ENCODE measurements at places on chromosomes 16 and 17. TPM values are rescaled to one million over a fixed set of nuclear protein-coding genes. Genes with fewer than 3 reads are reported as not detected.

GRCh38 chr16:64791756-64792155 is 330.1 kb downstream of the CDH11 start:
- DNase-seq = no peak

GRCh38 chr16:69329369-69330285 is 761 bp downstream of the PDF start:
- DNase-seq = no peak

GRCh38 chr17:8076502-8077266 is 10.8 kb downstream of the ALOX12B start:
- DNase-seq = no peak

GRCh38 chr17:43003542-43004172 is 2.9 kb upstream of the IFI35 start:
- no peak for DNase-seq

DNA sequence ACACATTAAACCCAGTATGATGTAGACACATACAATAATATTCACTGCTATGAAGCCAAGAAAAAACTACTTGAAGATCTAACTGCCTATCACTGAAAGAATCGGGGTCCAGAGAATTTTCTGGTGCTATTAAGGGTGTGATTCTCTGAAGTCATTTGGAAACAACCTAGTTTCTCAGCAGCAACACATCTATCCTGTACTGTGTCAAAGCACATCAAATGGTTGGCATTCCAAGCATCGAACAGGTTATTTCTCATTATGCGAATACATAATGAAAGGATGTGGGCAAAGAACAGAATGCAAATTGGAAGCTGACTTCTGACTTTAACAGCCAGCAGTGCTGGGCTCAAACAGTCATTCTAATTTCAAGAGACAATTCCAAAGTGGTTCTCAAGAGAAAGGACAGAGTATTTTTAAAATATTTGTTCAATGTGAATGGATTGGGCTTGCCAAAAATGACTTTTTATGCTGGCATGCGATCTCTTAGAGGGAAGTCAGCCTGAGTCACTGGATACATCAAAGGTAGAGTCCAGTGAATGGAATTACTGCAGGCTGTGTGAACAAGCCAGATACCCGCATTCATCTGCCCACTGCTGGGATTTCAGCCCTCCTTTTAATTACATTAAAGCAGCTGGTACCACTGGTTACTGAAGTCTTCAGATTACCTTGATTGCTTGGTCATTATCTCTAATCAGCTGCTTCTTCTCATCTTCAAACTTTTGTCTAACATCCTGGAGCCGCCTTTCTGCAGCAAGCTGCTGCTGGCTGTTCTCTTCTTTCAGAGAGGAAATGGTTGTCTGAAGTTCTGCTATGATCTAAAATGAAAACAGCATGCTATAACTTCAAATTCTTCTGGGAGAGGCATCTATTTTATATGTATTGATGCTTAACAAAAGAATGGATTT is 181.2 kb upstream of the AXIN2 start:
- no peak for DNase-seq

GRCh38 chr16:23156946-23157460 is 7.8 kb upstream of the USP31 start:
- no peak for DNase-seq

GRCh38 chr16:48740964-48741363 is 131.0 kb upstream of the N4BP1 start:
- no peak for DNase-seq

- no peak for DNase-seq
Measured at GRCh38 chr16:86215233-86215978, 294.9 kb upstream of the FOXF1 start.

GRCh38 chr17:44487170-44487569 is 16.0 kb downstream of the GPATCH8 start:
- no peak for DNase-seq

DNA sequence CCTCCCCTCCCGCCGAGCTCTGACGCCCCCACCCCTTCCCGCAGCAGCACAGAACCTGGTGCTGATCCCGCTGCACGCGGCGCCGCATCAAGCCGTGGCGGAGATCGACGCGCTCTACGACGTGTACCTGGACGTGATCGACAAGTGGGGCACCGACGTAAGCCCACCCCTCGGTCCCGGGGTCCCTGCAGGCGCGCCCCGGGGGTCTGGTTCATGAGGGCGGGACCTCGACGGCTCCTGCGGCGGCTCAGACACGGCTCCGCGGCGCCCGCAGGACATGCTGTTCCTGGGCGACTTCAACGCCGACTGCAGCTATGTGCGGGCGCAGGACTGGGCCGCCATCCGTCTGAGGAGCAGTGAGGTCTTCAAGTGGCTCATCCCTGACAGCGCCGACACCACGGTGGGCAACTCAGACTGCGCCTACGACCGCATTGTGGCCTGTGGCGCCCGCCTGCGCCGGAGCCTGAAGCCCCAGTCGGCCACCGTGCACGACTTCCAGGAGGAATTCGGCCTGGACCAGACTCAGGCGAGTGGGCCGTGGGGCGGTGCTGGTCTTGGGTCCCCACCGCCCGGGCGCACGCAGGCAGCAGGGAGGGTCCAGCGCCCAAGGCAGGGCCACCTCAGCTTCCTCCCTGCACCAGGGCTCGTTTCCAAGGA is 1.4 kb downstream of the DNASE1L2 start:
- no peak for DNase-seq

GRCh38 chr16:51167170-51167895 is 16.3 kb upstream of the SALL1 start:
- DNase-seq = no peak

GRCh38 chr16:50266337-50267091 is at the start of gene ADCY7:
ADCY7 (plus strand) TSS chr16:50266551; CDS start chr16:50288180, 21,629 bp downstream.
- DNase-seq = peak; percentile 77

- DNase-seq = no peak
Measured at GRCh38 chr17:40112718-40113109, 9.1 kb upstream of the MSL1 start.

DNA sequence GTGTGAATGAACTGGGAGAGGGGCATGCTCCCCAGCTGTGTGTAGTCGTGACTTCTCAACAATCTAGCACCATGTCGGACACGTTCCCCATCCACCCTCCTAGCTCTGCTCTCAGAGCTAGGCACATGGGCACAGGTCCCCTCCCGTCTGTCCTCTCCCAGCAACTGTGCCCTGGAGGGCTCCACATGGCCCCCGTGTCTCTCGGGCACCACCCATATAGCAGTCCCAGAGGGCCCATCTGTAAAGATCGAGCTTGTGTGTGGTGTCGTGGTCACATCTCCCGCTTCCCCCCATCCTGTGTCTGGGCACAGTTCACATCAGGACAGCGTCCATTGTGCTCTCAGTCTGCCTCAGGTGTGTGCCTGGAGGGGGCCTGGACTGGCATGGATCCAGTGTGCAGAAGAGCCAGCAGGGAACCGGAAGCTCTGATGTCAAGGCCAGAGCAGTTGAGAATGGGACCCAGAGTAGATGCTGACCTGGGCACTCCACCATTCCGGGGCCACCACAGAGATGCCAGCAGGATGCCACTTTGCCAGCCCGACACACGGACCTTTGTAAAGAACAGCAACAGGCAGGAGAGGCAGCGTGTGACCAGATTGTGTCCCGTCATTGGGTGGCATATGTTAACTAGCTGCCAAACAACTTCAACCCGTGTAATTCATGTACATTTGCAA is 55.7 kb downstream of the MARF1 start:
- DNase-seq = no peak

DNA sequence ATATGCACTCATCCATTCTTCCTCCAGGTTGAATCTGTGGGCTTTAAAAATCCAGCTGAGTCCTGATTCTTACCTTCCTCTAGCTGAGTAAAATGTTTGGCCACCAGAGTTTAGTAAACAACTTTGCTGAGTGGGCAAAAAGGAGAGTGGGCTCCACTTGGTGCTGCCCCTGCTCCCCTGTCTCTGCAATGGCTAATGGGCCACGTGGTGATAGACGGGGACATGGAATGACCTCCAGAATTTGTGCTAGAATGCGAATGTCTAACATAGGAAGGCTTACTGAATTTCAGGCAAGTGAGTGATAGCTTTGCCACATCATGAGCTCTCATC is 137.3 kb upstream of the CES5A start:
- no peak for DNase-seq

DNA sequence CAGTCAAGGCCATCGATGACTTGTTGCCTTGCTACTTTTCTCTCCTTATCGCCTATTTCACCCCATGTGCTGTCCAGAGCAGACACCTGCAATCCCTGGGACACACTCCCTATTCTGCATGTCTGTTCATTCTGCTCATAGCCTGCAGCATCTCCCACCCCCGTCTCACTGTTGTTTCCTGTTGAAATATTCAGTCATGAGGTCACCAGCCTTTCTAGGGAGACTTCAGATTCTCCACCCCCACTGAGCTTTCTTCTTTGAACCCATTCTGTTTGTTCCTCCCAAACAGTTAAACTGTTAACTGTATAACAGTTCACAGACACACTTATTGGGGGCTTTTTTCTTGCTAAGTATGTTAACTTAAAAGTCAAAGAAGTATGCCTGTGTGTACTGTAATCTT is 94.4 kb downstream of the AATF start:
- DNase-seq = no peak

Gene ABCA6
- total RNA-seq = not detected

Gene TAOK1
- 41.9 TPM for total RNA-seq

Gene MMP15
- 1.9 TPM for total RNA-seq

Gene SAMD14
- 2.0 TPM for total RNA-seq

Gene SEPTIN12
- total RNA-seq = not detected

Gene ODAD4
- 0.85 TPM for total RNA-seq

Gene GRIN2A
- total RNA-seq = not detected

Gene GLOD4
- total RNA-seq = 98.0 TPM

Gene RNF112
- 0.32 TPM for total RNA-seq

Gene PRR35
- not detected for total RNA-seq

Gene LCMT1
- 34.1 TPM for total RNA-seq

Gene HASPIN
- 23.0 TPM for total RNA-seq
